ENCODE measurements at places on chromosomes 7 and 10.

- no peak for DNase-seq
Observed at GRCh38 chr10:12971001-12971788, 30.3 kb downstream of the CCDC3 start.

GRCh38 chr7:32047075-32047474 lies 23.1 kb downstream of the PDE1C start:
- DNase-seq = no peak

DNA sequence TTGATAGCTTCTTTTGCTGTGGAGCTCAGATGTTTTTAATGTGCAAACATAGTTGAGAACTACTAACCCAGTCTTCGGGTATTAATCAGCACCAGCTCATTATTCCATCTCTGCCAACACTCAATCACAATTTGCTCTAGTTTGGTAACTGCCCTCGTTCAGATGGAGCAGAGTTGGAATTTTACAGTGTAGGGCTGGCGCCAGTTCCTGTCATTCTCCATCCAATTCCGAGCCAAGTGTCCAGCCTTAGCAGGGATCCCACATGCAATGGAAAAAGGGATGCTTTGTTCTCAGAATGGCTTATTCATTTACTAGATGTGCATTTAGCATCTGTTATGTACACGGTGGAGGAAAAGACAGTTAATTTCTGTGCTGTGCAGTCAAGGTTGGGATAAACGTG lies 504.5 kb upstream of the GALNT17 start:
- DNase-seq = no peak

DNA sequence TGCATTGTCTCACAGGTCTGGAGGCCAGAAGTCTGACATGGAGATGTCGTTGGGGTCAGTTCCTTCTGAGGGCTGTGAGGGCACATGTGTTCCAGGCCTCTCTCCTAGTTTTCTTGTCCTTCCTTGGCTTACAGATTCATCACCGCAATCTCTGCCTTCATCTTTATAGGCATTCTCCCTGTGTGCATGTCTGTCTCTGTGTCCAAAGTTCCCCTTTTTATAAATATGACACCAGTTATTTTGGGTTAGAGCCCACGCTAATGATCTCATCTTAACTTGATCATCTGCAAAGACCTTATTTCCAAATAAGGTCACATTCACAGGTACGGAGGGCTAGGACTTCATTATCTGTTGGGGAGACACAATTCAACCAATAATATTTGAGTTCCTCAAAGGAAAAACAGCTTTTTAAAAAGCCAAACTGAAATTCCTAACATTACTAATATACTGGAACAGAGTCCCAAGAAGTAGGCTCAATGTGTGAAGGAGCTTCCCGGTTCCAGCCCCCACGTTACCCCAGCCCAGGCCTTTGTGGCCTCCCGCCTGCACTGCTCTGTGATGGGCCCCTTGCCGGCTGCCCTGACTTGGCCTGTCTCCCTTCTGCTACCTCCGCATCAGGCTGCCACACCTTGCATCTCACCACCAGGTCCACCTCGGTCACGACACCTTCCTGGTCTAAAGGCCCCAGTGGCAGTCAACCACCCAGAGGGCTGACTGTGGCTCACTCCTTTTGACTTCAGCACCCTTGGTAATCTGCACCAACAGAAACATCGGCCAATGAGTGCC lies 142.7 kb downstream of the KCNMA1 start:
- DNase-seq = no peak

- DNase-seq = no peak
Observed at GRCh38 chr7:54831046-54831643, 72.1 kb upstream of the SEC61G start.

GRCh38 chr10:3010334-3010733 lies 57.0 kb upstream of the PFKP start:
- DNase-seq = no peak

- DNase-seq = no peak
Observed at GRCh38 chr7:2800931-2801688, 43.0 kb downstream of the GNA12 start.

GRCh38 chr10:29269486-29269885 lies 19.4 kb upstream of the LYZL1 start:
- no peak for DNase-seq

GRCh38 chr10:61157182-61157581 lies 213.2 kb upstream of the RHOBTB1 start:
- DNase-seq = no peak

GRCh38 chr10:116147147-116147905 lies 125.7 kb downstream of the GFRA1 start:
- DNase-seq = no peak

GRCh38 chr10:43307306-43307705 lies 40.4 kb upstream of the RASGEF1A start:
- DNase-seq = no peak

GRCh38 chr10:110020265-110020664 lies 12.5 kb downstream of the ADD3 start:
- DNase-seq = no peak

DNA sequence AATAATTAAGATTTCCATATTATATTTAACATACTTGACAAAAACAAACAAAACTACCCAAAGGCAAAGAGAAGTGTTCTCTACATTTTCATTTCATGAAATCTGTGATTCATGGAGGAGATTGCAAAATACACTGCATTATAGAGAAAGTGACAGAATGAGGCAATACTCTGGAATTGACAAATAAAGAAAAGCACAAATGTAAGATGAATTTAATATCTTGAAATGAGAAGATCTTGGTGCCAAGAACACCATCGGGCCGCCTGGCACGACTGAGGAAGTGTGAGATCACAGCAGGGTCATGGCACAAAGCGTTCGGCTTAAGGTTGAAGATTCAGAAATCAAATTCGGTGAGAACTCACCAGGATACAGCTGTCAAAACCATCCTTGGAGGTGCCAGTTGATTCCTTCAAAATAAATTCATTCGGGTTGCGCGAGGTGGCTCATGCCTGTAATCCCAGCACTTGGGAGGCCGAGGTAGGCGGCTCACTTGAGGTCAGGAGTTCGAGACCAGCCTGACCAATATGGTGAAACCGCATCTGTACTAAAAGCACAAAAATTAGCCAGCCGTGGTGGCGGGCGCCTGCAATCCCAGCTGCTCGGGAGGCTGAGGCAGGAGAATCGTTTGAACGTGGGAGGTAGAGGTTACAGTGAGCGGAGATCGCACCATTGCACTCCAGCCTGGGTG lies 174.0 kb upstream of the PFKP start:
- no peak for DNase-seq

DNA sequence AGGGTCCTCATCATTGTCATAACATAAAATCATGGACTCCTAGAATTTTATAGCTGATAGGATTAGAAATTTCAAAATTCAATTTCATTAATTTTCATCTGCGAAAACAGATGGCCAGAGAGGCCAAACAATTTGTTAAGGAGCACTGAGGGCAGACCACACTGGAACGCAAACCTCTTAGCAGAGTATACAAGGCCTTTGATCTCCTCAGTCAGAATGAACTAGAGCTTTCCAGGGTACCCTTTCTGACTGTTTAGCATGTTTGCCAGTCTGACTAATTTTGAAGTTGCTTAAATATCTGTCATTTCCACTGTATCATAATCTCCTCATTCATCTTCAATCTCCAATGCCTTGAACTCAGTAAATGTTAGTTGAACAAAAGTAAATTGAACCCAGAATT lies 41.9 kb upstream of the ATRNL1 start:
- DNase-seq = no peak

DNA sequence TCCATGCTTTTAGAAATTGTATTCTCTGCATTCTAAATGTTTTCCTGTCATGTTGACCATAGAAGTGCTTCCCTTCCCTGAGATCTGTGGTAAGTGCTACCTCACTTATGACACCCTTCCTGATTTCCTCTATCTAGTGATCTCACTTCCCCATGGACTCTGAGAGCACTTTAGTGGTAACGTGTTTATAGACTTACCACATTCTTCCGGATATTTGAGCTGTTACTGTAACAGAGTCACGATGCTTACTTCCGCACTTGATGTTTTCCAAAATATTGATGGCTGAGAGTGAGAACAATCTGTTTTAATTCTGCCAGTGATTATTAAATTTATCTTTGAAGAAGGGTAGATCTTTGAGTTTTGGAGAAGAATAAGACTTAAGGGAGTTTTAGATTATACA lies 60.1 kb upstream of the NAMPT start:
- no peak for DNase-seq

- DNase-seq = no peak
Observed at GRCh38 chr7:84684836-84685480, 490.4 kb upstream of the SEMA3A start.

GRCh38 chr10:88372051-88372715 lies 210.9 kb downstream of the RNLS start:
- no peak for DNase-seq

DNA sequence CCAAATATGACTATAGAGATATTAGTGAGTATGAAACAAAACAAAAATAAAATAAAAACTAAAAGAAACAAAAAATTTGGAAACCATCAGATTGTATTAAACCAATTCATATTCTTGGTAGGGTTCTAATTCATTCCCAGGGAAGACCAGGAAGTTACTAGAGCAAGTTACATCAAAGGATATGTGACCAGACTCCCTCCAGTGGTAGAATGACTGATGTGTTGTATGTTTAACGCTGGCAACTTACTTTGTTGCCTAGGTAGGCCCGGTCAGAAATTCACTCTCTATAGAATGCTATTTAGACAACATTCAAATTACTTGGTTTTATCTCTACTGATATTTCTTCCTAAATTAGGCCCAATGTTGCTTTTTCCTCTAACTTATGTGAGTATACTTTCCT lies 5.2 kb downstream of the PHYHIPL start:
- no peak for DNase-seq

DNA sequence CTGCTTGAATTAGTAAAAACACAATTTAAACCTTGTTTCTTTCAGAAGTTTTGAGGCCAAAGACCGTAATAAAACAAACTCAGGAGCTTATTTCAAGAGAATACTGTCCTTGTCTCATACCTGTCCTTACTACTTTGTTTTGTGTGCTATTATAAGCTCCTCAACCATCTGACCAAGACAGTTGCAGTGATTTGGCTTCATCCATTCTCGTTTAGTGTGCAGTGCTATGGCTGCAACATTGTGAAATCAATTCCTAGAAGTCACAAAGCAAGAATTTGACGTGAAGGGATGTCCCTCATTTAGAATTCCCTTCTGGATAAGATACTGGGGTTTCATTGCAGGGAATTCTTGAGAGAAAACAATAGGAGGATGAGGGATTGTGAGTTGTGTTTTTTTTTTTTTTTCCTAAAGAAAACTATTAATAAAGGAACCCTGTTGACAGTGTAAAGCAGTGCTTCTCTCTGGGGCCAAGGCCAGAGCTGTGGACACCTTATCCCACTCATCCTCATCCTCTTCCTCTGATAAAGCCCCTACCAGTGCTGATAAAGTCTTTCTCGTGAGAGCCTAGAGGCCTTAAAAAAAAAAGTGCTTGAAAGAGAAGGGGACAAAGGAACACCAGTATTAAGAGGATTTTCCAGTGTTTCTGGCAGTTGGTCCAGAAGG lies at the start of gene OIT3:
Gene OIT3 (plus strand): TSS at position 604 of the 663 bp plus-strand sequence. CDS start 60 bp downstream, outside the sequence.
- DNase-seq = no peak

DNA sequence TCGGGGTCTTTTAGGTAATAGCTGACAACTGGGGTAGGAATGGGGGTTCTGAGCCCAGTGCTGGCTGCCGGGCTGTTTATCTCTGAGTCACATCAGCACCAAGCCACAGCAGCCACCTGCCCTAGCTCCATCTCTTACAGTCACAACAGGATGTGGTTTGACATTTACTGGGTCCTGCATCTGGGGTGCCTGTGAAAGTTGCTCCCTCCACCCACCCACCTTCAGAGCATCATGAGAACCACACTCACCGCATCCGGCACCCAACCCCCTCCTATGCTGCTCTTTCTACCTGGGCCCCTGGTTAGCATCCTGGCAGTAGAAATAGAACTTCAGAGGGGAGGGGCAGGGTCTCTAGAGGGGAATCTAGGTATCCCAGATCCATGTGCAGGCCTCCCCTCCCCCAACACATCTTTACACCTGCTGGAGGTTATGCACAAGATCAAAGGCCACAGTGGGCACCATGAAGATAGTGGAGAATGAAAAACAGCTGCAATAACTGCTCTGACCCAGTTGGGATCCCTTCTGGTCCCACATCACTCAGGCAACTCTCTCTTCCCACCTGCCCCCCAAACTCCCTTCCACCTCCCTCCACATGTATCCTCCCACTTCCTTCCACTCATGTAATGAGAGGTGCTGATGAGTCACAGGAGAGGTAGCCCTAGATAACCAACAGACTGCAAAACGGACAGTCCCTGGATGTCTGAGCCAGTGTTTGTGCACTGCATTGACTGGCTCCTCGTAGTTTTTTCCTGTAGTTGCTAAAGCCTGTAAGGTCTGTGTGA lies 38.2 kb downstream of the PRSS2 start:
- peak; percentile 41 for DNase-seq

- DNase-seq = no peak
Observed at GRCh38 chr7:17044861-17045260, 163.1 kb upstream of the AGR3 start.

DNA sequence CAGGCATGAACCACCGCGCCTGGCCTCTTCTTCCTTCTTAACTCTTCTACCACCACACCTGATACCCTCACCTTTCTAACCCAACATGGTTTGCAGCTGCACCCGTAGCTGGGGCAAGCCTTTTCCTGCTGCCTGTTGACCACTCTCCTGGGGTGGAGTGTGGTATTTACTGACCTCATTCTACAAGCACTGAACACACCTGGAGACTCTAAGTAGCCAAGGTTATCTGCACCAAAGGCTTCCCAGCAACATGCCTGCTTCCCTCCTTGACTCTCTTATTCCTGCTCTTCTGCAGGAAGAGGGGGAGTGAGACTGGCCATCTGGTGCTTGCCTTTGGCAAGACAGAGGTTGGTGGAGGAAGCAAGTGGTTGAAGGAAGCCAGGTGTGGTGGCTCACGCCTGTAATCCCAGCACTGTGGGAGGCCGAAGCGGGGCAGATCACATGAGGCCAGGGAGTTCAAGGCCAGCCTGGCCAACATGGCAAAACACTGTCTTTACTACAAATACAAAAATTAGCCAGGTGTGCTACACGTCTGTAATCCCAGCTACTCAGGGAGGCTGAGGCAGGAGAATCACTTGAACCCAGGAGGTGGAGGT lies 10.1 kb downstream of the ACTR1A start:
- no peak for DNase-seq

Data from GM12892 (cell line).